ENCODE measurements at places on chromosomes 7 and 10.

DNA sequence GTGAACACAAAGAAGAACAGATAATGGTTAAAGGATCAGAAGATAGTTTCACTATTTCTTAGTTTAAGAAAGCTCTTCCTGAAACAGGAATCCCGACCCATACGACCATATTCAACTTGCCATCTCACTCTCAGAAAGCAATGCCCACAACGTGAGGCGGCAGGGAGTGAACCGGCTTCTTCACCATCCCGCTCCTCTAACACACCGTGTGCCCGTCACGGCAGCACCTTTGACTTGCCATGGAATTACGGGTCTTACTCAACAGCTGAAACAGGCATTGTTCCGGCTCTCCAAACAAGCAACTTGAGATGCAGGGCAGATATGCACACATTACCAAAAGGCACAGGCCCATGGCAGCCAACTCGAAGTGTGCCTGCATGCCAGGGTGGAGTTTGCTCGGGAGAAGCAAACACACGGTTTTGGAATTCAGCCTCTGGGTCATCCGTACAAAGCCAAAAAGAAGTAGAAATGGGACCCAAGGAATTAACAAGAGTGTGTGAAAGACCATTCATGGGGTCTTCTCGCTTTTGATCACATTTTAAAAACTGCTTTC is 293.6 kb downstream of the DNAJB6 start:
- no peak for DNase-seq

DNA sequence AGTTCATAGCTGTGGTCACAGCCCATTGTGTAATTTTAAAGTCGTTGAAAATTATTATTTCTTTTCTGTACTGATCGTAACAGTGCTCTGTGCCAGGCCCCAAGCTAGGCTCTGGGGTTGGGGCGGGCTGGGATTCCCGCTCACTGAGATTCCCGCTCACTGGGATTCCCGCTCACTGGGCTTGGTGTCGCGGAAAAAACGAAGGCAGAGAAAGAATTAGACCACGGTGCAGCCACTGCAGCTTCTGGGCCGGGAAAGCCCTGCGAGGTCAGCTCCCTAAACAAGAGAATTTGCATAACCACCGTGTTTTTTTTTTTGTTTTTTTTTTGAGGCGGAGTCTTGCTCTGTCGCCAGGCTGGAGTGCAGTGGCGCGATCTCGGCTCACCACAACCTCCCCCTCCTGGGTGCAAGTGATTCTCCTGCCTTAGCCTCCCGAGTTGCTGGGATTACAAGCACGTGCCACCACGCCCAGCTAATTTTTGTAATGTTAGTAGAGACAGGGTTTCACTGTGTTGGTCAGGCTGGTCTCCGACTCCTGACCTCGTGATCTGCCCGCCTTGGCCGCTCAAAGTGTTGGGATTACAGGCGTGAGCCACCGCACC is 31.2 kb downstream of the FOXK1 start:
- no peak for DNase-seq

- DNase-seq = no peak
These were observed 30.1 kb downstream of the C10orf90 start for GRCh38 chr10:126640401-126640800.

- no peak for DNase-seq
These were observed 59.8 kb downstream of the LHPP start for GRCh38 chr10:124521429-124521871.
